Left ventricle myocardium inferior (tissue), 1 donor: ENCODE measurements at places on chromosomes 6 and 20.

GRCh38 chr6:109788687-109789086, 97.6 kb downstream of the FIG4 start:
- H3K4me1 ChIP-seq = peaks cover 11% of the 10 kb centered on the region
- H3K4me3 ChIP-seq = no peak overlapping the region
- H3K27ac ChIP-seq = no peak overlapping the region
- no peaks in the 10 kb centered on the region for H3K27me3 ChIP-seq

DNA sequence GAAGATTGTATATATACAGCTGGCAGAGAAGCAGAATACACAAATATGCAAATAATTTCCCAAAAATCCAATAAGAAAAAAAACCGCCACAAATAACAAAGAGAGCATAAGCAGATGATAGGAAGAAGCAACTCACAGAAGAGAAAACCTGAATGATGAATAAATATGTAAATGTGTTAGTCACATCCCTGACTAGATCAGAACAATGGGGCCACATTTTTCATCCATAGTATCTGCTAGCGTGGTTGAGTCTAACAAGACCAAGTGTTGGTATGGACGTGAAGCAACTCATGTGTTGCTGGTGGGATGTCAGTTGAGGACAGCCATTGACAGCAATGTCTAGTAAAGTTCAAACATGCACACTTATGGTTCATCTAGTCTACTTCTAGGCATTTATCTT, 3.9 kb upstream of the SLC22A3 start:
- H3K27me3 ChIP-seq = peaks cover 32% of the 10 kb centered on the region
- H3K4me1 ChIP-seq = peaks cover 11% of the 10 kb centered on the region
- H3K4me3 ChIP-seq = no peak overlapping the region
- H3K36me3 ChIP-seq = no peaks in the 10 kb centered on the region
- no peak for DNase-seq

- H3K4me1 ChIP-seq = no peaks in the 10 kb centered on the region
- H3K4me3 ChIP-seq = no peak overlapping the region
- no peaks in the 10 kb centered on the region for H3K36me3 ChIP-seq
- no peaks in the 10 kb centered on the region for H3K27me3 ChIP-seq
- DNase-seq = no peak
Observed at GRCh38 chr6:20252311-20252710, 40.0 kb upstream of the MBOAT1 start.

DNA sequence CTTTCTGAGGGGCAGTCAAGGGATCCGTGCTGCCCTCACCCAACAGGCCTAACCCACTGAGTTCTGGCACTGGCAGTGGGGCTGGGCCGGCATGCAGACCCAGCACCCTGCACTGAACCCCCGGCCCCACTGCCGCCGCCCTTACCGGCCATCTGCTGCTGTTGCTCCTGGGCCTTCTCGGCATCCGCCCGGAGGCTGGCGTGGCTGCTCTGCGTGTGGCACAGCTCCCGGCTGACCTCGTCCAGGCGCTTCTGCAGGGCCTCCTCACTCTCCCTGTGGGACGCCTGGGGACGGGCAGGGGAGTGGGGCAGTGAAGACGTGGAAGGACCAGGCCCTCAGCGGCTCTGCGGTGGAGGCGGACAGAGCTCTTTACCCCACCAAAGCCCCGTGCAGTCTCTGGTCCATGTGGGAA, 52.4 kb downstream of the RRBP1 start:
- peaks cover 10% of the 10 kb centered on the region for H3K4me1 ChIP-seq
- H3K36me3 ChIP-seq = peaks cover 89% of the 10 kb centered on the region
- no peak for DNase-seq
- no peak overlapping the region for H3K27ac ChIP-seq

DNA sequence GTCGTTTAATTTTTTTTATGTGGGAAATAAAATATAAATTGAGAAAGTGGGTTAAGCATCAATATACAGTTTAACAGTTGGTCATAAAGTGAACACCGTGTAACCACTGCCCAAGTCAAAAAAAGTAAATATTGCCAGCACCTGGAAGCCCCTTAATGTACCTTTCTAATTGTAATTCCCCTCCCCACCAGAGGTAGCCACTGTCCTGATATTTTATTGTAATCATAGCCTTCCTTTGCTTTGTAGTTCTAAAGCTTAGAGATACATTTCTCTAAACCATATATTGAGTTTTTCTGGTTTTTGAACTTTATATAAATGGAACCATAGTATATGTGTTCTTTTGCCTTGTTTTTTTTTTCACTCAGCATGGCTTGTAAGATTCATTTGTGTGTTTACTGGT, 180.6 kb downstream of the TBC1D7 start:
- H3K27me3 ChIP-seq = no peaks in the 10 kb centered on the region
- DNase-seq = no peak
- H3K4me3 ChIP-seq = no peak overlapping the region
- peaks cover 18% of the 10 kb centered on the region for H3K4me1 ChIP-seq
- no peaks in the 10 kb centered on the region for H3K36me3 ChIP-seq
- no peak overlapping the region for H3K27ac ChIP-seq

GRCh38 chr20:11438412-11438811, 479.3 kb upstream of the BTBD3 start:
- no peaks in the 10 kb centered on the region for H3K27me3 ChIP-seq
- H3K4me3 ChIP-seq = no peak overlapping the region

- H3K27me3 ChIP-seq = no peaks in the 10 kb centered on the region
- no peaks in the 10 kb centered on the region for H3K36me3 ChIP-seq
- DNase-seq = no peak
- H3K4me1 ChIP-seq = no peaks in the 10 kb centered on the region
Observed at GRCh38 chr6:131886517-131886916, 64.7 kb downstream of the CCN2 start.

DNA sequence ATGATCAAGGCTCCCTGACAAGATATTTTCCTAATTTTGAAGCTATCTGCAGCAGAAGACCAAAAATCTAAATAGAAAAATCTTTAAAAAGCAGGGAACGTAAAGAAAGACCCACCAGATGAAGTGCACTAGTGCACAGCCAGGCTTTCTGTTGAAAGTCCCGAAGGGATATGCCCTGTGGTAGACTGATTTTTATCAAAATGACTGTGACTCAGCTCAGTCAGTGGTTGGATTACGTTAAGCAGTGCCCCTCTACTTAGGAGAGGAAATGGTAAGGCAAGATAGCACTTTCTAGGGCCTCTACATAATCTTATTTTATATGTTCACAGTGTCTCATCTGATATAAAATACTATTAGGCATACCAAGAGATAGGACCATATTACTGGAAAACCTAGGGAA, 123.4 kb upstream of the RAB32 start:
- H3K27ac ChIP-seq = no peak overlapping the region
- no peaks in the 10 kb centered on the region for H3K4me1 ChIP-seq
- no peak for DNase-seq

DNA sequence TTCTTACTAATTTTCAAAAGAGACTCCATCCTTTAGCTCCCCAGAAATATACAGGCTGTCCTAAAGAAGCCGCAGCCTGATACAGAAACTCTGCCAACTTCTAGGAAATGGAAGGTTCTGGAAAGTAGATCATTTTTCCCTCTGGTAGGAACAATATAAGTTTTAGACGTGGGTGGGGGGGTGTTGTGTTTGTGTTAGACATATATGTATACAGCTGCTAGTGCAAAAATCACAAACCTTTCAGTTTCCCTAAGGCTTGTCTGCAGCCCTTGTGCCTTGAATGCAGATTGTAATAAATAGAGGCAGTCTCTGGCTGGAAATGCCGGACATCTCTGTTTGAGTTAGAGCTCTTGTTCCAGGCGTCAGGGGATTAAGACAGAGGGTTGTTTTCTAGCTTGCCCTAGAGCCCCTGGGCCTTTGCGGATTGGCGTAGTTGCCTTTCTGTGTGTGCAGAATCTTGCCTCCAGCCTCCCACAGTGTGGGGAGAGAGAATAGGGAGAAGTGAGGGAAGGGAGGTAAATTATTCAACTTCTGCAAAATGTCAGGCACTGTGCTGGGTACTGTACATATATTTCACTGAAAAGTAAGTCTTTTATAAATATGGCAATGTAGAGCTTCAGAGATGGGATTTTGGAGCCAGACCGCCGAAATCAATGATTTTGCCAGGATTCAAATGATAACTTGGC, 269.7 kb downstream of the PRL start:
- H3K36me3 ChIP-seq = no peaks in the 10 kb centered on the region
- H3K27ac ChIP-seq = peak overlapping the region; percentile 2
- DNase-seq = no peak

GRCh38 chr20:36688630-36689029, 42.6 kb upstream of the SLA2 start:
- no peak overlapping the region for H3K4me3 ChIP-seq
- DNase-seq = no peak
- H3K27ac ChIP-seq = no peak overlapping the region
- no peaks in the 10 kb centered on the region for H3K27me3 ChIP-seq
- peaks cover 47% of the 10 kb centered on the region for H3K36me3 ChIP-seq

DNA sequence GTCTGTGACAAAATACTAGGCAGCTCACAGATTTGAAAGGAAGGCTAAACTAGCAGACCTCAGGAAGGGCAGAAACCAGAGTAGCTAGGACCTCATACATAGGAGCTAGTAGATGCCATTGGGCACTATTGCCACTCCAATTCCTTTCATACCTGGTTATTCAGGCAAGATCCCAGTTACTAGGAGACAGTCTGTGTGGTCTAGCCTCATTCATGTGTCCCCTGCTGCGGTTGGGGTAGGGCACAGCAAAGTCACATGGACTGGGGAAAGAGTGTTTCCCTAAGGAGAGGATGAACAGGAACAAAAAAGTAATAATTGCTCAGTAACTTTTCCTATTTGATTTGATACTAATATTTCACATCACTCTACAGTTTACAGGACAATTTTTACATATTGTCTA, 204.6 kb upstream of the HEY2 start:
- peaks cover 7% of the 10 kb centered on the region for H3K4me1 ChIP-seq
- H3K4me3 ChIP-seq = no peak overlapping the region
- DNase-seq = no peak
- no peaks in the 10 kb centered on the region for H3K27me3 ChIP-seq
- no peaks in the 10 kb centered on the region for H3K36me3 ChIP-seq
- no peak overlapping the region for H3K27ac ChIP-seq

DNA sequence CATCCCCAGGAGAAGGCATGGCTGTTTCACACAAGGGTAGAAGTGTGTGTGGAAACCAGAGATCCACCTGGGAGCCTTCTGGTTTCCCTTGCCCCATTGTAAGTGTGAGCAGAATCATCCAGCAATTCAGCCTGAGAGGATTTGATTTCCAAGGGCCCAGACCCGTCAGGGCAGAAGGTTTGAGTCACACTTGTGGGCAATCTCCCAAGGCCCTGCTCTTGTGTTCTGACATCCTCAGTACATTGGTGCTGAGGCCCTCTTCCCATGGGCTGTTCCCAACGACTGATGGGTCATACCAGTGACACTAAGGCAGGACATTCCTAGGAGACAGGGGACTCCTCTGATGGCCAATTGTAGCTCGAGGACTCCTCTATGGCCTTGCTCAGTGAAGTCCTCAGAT, 58.2 kb upstream of the POLR1H start:
- no peak overlapping the region for H3K27ac ChIP-seq
- no peak for DNase-seq
- H3K4me3 ChIP-seq = no peak overlapping the region
- peaks cover 24% of the 10 kb centered on the region for H3K27me3 ChIP-seq
- no peaks in the 10 kb centered on the region for H3K36me3 ChIP-seq

DNA sequence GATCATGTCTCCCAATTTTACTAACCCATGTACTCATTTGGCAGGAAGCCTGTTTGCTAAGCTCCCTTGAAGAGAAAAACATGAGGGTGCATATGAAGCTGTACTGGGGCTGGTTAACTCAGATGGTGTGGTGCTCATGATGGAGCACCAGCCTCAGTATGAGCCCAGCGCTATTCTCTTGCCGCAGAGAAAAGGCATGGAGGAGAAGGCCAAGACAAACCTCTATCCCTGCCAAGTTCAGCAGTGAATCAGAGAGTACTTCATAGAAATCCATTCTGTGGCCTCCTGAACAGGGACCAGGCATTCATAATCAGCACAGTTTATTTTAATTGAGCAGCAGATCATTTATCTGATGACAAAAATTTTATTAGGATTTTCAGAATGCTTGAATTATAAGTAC, 398.1 kb downstream of the LMBRD1 start:
- no peaks in the 10 kb centered on the region for H3K36me3 ChIP-seq
- no peaks in the 10 kb centered on the region for H3K27me3 ChIP-seq
- DNase-seq = no peak
- H3K27ac ChIP-seq = no peak overlapping the region
- H3K4me1 ChIP-seq = no peaks in the 10 kb centered on the region

- H3K4me1 ChIP-seq = no peaks in the 10 kb centered on the region
- no peak for DNase-seq
- H3K36me3 ChIP-seq = no peaks in the 10 kb centered on the region
- no peak overlapping the region for H3K4me3 ChIP-seq
Observed at GRCh38 chr6:21501815-21502214, 91.7 kb upstream of the SOX4 start.

DNA sequence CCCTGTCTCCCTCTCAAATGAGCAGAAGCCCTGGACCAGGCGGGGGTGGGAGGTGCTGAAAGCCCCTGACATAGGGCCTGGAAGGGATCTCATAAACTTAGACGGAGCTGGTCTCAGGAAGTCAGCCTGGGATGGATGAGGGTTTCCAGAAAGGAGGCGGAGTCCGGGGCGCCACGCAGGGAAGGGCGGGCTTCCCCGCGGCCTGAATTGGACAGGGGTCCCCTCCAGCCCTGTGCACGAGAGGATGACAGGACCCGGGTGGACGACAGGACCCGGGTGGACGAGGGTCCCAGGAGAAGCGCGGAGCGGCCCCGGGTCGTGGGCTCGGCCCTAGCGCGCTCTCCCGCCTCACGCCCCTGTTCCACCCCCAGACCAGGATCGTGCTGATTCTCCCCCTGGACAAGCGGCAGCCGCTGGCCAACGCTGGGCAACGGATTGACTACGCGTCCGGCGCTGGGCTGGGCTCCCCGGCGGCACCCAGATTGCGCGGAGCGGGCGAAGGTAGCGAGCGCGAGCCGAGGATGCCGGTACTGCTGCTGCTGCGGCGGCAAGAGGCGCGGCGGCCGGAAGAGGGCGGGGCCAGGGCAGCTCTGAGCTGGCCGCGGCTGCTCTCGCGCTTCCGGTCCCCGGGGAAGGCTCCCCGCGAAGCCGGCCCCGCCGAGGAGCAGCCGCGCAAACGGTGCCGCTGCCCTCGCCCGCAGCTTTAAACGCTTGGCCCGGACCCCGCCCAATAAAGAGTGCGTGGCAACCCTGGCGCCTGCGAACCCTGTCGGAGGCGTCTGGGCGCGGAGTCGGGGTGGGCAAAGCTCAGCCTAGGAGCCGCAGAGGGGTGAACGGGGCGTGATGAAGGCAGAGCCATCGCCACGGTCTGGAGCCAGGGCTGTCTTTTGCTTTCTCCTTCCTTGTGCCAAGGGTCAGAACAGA, 1.3 kb downstream of the C20orf144 start:
- H3K27me3 ChIP-seq = no peaks in the 10 kb centered on the region
- peak overlapping the region; percentile 85 for H3K27ac ChIP-seq
- H3K4me1 ChIP-seq = peaks cover 53% of the 10 kb centered on the region
- H3K36me3 ChIP-seq = peaks cover 22% of the 10 kb centered on the region
